ENCODE measurements at places on chromosomes 2 and 18.

GRCh38 chr18:54141041-54141608 is 83.3 kb downstream of the MBD2 start:
- DNase-seq = no peak

DNA sequence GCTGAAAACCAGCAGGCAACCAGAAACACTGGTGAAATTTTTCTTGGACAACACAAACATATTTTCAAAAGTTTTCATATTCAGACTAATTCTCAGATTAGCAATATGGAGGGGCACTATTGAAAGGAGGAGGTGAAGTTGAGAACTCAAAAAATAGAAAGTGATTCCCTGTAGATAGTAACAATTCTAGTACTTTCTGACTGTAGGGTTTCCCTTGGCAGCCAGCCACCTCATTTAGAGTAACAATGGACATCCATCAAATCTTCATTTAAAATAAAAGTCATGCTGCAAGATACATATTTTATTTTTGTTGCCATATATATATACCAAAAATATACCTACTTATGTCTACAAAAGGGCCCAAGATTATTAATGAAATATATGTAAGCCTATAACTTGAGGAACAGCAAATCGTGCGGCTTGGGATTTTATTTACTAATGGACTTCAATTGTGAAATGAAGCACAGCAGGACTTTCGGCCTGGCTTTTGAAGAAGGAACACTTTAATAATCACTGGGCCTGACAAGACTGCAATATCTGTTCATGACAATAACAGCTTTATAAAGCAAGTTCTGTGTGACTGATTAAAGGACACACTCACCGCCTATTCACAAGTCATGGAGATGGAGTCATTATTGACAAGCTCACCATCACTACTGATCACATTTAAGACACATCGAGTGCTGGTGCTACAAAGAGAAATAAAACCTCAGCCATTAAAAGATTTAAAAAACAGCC is 6.8 kb upstream of the NR4A2 start:
- no peak for DNase-seq

DNA sequence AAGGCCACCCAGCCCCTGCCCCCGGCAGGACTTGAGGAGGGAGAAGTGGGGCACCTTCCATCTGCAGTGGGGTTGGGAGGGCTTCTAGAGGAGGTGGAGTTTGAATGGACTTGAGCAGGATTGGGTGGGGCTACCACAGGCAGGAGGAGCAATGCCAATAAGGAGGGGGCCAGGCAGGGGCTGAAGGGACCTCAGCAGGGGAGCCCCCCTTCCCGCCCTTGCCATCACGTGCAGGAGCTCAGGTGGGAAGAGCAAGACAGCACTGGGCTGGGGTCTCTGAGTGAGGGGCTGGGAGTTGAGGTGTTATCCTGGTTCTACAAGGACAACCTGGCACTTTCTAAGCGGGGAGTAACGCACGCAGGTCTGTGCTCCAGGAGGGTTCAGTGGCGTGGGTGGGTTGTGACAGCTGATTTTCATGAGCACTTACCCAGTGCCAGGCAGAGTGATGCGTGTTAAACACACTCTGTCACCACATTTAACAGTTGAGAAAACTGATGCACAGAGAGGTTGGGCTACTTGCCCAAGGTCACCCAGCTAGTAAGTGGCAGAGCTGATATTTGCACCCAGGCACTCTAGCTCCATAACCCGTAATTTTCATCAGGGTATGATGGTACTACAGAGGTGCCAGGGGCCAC is 4.8 kb downstream of the CHRND start:
- no peak for DNase-seq

GRCh38 chr2:762646-763045 is 85.4 kb upstream of the TMEM18 start:
- no peak for DNase-seq

DNA sequence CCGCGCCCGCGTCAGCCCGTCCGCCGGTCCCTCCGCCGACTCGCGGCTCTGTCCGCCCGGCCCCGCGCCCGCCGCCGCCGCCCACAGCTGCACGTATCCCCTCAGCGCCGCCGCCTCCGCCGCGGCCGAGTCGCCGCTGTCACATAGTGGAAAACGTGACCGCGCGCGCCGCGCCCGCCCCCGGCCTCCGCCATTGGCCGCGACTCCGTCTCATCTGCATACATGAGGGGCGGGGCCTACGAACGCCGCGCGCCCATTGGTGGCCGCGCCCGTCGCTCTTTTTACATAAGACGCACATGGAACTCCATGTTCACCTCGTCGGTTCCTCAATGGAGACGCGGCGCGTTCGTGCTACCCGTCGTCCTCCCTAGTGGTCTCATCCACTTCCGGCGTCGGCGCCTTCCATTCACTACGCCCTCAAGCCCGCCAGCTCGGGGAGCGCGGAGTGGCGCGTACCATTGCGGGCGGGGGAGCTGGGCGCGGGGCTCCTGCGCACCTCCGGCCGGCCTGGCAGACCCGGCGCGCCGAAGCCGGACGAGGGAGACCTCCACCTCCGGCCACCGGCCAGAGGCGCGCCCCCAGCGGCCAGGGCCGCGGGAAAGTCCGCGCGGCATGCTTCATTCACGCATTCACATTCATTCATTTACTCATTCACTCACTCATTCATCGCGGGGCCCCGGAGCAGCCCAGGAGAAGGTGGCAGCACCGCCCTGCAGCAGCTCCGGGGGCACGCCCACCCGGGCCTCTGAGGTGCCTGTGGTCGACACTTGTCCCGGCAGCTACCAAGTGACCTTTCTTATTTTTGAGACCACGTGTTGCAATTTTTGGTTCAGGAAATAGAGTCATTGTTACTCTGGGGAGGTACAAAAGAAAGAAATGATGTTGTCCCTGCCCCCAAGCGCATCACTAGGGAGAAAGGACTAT is 502 bp upstream of the PER2 start:
- peak; percentile 99 for DNase-seq

GRCh38 chr18:21344860-21345259 is 102.8 kb downstream of the GREB1L start:
- DNase-seq = no peak

DNA sequence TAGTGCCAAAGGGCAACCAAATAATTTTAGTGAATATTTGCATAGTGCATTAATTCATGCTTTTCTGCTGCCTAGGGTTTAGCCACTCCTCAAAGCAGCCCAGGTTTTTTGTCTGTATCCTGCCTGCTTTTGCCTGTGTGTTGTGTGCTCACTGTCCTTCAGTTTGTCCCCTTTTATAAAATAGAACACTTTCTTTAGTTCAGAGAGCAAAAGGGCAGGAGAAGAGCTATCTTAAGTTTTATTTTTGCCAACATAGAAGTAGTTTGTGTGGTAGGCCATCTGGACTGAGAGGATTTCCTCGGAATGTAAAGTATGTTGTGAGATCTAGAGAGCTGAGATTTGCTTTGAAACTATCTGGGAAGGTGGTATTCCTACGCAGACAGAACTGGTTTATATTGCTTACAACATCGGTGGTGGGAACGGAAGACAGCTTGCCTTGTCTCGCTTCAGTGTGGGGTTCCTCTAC is 64.9 kb downstream of the EML4 start:
- no peak for DNase-seq
